ENCODE measurements at places on chromosomes 16 and 17.

DNA sequence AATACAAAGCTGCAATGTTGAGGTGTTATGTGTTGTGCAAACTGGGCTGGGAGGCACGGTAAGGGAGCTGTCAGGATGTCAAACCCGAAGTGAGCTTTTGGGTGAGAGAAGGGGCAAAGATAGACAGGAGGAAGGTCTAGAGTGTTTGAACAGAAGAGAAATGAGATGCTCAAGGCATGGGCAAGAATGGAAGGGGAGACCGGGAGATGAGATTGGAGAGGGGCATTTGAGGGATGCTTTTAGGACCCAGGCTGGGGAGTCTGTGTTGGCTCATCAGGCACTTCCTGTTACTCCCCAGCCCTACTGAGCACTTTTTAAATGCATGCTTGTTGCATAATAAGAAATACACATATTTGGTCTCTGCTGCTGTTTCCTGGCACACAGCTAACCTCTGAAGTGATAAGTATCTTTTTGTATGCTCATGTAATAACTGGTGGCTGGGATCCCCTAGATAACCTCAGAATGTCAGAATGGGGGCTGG lies 13.7 kb downstream of the UNC45B start:
- DNase-seq: no peak

DNA sequence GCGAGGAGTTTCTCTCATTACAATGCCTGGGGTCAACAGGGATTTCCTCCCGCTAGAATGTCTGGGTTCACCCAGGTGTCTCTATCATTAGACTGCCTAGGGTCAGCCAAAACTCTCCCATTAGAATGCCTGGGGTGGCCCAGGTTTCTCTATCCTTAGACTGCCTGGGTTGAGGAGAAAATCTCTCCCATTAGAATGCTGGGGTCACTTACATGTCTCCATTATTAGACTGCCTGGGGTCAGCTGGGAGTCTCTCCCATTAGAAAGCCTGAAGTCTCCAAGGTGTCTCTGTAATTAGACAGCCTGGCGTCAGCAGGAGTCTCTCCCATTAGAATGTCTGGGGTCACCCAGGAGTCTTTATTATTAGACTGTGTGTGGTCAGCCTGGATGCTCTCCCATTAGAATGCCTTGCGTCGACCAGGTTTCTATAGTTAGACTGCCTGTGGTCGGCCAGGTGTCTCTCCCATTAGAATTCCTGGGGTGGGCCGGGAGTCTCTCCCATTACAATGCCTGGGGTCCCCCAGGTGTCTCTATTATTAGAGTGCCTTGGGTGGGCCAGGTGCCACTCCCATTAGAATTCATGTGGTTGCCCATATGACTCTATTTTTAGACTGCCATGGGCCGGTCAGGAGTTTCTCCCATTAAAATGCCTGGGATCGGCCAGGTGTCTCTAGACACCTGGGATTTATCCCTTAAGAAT lies 2272.1 kb downstream of the TP53TG3F start:
- no peak for DNase-seq

- no peak for DNase-seq
These were observed 356.3 kb upstream of the SOX9 start for GRCh38 chr17:71764505-71764904.

DNA sequence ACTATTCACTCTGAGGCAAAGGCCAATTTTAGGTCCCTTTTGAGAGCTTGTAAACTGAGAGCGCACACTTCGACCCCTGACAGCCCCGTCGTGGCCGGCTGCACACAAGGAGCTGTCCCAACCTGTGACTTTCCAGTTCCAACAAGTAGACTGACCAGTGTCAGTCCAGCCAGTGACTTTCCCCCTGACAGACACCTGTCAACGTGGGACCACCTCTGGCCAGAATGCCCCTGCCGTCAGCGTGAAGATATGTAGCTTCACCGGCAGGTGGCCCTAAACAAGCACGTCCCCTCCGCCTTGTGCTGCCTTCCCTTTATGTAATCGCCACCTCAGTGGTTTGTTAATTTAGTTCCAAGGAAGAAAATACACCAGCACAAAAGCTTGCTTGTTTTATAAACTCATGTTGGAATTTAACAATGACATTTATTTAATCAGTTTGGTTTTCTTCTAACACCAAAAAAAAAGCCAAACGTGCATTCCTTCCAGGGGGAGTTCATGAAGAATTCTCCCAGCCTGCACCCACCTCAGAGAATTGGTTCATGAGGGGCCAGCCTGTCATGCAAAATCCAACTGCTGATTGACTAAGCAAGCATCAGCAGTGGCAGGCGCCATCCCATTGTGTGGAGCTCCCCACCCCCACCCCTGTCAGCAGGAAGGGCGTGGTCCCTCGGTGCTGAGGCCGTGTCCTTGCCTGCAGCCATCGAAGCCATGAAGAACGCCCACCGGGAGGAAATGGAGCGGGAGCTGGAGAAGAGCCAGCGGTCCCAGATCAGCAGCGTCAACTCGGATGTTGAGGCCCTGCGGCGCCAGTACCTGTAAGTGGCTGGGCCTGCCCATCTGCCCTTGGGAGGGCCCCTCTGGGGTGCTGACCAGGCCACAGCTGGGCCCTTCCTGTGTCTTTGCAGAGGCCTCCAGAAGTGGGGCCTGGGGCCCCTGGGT lies 33.9 kb downstream of the PLD6 start:
- DNase-seq: no peak

- DNase-seq: no peak
These were observed 136.1 kb downstream of the SPACA3 start for GRCh38 chr17:33127706-33128105.

DNA sequence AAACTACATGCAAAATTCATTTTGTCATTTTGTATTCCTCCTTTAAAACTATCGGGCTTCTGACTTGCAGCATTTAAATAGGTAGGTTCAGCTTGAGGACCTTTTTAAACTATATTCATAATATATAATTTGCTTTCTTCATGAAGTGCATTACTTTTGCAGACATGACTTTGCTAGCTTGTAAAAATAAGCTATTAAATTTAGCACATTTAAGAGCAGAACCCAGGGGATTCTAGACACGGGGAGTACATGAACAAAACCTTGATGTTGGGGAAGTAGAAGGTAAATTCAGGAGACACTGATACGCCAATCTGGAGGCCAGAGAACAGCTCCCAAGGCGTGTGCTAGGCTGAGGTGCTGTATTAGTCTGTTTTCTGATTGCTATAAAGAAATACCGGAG lies 32.3 kb upstream of the NUDT7 start:
- DNase-seq: no peak

GRCh38 chr17:17576772-17577234 lies 14.7 kb downstream of the PEMT start:
- no peak for DNase-seq

DNA sequence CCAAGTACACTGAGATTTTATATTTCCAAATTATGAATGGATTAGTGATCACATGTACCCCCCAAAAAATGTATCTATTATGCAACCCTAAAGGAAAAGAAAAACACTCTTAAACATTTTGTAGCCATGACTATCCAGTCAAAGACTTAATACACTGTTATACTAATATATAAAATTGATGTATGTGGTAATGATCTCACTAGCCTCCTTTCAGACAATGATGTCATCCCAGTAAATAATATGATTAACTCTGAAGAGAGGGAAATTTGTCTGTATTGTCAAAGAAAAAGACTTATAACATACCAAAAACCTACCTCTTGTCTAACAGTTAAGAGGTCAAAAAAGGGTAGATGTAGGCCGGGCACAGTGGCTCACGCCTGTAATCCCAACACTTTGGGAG lies 80.7 kb downstream of the USP32 start:
- DNase-seq: no peak

DNA sequence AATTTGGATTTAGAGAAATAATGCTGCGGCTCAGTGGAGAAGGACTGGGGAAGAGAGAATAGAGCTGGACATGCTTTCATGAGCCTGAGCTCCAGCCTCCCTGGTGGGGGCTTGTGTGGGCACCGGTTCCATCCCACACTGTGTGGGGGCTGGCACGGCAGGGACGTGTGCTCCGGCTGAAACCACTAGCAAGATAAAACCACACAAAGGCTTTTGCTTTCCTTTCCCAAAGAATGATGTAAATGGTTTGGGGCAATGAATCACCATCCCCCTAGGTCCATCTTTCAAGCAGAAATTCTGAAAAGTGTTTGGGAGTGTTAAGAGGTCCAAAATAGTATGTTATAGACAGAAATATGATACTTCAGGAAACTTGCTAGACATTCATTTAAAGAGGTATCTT lies 77.0 kb downstream of the CDH11 start:
- no peak for DNase-seq

- no peak for DNase-seq
These were observed 101.4 kb downstream of the RAP1GAP2 start for GRCh38 chr17:2897605-2898004.

- DNase-seq: no peak
These were observed 2.2 kb downstream of the TXNL4B start for GRCh38 chr16:72091217-72091616.

GRCh38 chr16:89155184-89155679 lies 16.3 kb upstream of the CDH15 start:
- DNase-seq: no peak

- no peak for DNase-seq
These were observed 109.7 kb downstream of the TRIM37 start for GRCh38 chr17:58996968-58997367.

- DNase-seq: no peak
These were observed 1.9 kb upstream of the GAA start for GRCh38 chr17:80099291-80100034.

DNA sequence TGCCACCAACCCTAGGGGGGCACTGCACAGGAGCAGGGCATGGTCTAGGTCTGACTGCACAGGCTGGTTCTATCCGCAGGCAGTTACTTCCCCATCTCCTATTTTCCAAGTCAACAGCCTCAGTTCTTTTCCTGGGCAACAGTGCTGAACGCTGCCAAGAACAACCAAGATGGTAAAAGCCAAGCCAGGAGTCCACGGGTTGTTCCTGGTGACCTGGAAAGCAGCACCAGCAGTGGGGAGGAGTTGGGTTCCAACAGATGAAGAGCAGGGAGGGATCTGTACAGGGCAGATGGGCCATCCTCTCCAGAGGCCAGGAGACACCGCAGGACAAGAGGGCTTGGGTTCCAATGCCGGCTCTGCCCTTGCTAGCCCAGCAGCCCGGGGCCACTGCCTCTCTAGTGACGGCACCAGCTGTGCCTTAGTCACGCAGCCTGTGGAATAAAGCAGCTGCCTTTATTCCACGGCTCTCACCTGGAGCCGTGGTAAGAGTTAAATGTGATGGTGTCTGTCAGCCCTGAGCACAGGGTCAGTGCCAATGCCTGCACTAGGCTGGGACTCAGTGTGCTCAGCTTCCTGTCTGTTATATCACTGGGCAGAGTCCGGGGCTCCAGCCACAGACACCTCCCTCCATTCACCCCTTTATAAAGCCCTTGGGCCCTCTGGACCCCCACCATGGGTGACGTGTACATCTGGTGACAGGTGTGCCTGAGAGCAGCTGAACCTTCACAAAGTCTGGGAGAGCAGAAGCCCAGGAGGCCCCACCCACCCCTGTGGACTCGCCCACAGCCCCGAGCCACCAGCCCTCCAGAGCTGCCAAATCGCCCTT lies 44.9 kb downstream of the MARF1 start:
- DNase-seq: no peak

GRCh38 chr17:888998-889441 lies 90.6 kb downstream of the NXN start:
- DNase-seq: no peak

DNA sequence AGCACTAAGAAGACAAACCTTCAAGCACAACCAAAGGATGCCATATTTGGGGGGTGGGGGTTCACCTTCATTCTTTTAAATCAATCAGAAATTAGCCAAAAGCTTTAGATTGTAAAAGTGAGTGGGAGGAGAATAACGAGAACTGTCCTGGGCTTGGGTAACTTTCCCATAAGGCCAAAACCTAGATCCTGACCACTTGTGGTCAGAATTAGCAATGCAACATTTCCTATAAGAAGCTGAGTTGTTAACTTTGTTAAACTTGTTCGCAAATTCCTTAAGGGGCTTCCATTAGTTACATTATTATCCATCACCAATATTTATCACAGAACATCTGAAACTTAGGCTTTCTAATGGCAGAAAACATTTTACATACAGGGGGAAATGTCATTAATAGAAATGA lies 25.1 kb downstream of the STAT5B start:
- DNase-seq: no peak

DNA sequence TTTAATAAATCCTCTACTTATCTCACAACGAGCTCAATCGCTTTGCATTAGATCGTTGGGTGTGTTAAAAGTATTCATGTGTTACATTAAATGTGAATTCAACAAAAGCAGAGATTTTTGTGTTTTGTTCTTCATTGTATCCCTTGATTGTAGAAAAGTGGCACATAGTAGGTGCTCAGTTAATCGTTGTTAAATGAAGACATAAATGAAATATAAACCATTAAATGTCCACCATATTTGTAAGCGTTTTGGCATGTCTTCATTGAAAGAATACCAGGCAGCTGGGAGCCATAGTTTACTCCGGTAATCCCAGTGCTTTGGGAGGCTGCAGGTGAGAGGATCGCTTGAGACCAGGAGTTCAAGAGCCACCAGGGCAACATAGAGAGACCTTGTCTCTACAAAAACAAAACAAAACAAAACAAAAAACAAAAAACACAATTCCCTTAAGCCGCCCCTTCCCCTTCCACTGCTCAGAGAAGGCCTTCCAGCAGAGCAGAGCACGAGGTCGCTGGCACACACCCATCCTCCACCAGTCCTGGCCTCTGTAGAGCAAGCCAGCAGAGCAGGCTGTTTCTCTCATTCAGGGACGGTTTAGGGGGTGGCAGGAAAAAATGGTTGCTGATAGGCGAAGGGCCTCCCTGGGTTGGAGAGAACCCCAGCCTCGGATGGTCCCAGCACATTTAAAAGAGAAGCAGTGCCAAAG lies 673 bp upstream of the CHD9 start:
- DNase-seq: peak; percentile 57

- DNase-seq: no peak
These were observed 23.7 kb downstream of the LASP1 start for GRCh38 chr17:38893607-38894006.

DNA sequence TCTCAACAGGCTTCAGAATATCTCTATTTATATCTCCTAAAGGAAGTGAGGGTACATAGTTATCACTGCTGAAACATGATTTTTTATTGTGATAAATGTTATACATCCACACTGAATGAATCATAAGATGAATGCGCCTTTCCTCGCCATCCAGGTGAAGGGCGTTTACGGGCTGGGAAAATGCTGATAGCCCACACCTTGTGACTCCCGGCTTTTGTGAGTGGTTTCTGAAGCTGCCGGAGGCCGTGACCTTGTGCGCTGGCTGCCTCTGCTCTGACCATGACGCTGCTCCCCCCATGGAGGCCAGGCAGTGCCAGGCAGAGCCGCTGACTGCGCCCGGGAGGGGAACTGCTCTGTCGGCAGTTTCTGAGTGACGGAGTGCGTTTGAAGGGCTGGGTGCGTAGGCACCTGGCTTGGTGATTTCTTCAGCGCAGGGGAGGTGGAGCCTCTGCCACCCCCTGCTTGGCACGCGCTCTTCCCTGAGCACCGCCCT lies 97.2 kb downstream of the RAP1GAP2 start:
- DNase-seq: no peak

GRCh38 chr16:31875112-31875803 lies 1.7 kb downstream of the ZNF267 start:
- DNase-seq: no peak

DNA sequence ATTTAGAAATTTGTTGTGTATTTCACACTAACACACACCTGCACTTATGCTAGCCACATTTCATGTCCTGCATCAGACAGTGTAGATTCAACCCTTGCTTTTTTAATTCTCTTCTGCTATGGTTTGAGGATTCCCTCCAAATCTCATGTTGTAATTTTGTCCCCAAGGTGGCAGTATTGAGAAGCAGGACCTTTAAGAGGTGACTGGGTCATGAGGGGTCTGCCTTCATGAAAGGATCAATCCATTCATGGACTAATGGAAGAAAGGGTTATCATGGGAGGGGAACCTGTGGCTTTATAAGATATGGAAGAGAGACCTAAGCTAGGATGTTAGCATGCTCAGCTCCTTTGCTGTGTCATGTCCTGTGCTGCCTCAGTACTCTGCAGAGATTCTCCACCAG lies 1032.2 kb downstream of the CDH11 start:
- no peak for DNase-seq

Data from NCI-H1092 treated with DMSO at 0.1 percent for 48 hours (cell line).